DMS79 treated with DMSO at 0.1 percent for 48 hours (cell line): ENCODE measurements at places on chromosomes 12 and 14.

DNA sequence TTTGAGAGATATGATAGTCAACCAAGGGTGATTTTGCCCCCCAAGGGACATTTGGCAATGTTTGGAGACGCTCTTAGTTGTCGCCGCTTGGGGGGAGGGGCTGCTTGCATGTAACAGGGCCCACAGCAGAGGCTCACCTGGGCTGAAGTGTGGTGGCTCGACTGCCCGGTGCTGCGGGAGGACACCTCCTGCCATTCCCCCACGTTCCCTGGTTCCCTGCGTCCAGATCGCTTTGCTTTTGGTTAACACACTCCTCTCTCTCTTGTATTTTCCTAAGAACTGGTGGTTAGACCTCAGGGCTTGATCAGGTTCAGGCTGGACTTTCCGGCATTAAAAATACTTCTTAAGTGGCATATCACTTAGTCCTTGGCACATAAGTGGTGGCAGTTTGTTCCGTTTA, 18.9 kb downstream of the PPP2R5C start:
- DNase-seq = no peak

- DNase-seq = no peak
Observed at GRCh38 chr14:54572316-54572715, 5.4 kb downstream of the SAMD4A start.

- DNase-seq = peak; percentile 93
Observed at GRCh38 chr14:32073537-32074189, 3.4 kb upstream of the ARHGAP5 start.

DNA sequence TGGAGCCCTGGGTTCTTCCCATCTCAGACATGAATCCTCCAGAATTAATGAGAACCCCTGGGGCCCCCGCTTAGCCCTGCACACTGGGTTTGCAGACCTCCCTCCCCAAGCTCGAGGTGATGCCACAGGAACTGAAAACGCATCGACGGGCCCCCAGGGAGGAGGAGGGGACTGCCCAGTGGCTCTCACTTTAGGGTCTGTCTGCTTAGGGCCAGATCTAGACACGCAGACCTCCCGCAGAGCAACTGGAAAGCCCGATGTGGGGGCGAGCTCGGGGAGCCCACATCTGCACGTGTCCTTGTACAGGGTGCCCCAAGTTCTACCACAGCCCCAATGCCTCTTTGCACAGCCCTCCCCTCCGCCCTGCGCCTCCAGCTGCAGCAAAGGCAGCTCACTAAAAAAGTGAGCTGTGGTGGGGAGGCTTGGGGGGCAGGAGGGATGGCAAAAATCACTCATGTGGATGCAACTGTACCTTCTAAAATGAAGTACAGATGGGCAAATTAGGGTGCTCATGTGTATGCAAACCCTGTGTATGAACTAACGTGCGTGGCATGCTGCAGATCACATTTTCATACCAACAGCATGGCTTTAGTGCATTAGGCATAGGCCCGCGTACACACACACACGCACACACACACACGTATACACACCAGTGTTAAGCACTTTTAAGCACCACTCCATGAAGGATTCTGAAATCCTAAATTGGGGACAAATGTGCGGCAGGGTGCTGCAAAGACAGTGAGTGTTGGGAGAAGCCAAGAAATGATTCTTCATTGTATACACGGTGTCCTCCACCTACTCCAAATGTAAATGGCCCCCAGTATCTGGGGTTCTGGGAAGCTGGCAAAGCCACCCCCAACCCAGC, 99.9 kb upstream of the MAP1LC3B2 start:
- DNase-seq = no peak

DNA sequence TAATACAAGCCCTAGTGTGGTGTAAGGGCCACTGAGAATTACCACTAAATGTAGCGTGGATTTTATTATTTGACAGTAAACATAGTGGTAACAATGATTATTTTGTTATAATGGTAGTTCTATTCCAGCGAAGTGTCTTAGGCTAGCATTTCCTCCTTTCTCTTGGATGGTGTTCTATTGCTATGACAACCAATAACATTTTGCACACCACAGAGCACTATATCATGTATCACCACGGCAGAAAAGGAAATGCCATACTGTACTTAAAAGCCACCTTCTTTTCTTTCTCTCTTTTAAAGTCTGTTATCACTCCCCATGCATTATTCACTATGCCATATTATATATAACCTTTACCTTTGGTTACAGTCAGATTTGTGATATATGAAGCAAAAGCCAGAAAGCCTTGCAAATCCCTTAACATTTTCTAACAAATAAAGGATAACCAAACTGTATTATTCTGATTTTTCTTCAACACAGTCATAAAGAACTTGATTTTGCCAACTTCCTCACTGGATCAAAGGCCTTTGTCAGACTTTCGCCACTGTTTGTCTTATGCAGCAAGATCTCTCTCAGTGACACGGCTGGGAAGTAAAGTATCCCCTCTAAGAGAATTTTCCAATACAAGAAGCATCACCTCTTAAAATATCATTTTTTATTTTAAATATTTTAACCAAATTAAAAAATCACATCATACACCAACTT, 195.8 kb downstream of the FOXN3 start:
- DNase-seq = peak; percentile 76

GRCh38 chr14:70611216-70611615, 10.8 kb upstream of the MED6 start:
- no peak for DNase-seq

DNA sequence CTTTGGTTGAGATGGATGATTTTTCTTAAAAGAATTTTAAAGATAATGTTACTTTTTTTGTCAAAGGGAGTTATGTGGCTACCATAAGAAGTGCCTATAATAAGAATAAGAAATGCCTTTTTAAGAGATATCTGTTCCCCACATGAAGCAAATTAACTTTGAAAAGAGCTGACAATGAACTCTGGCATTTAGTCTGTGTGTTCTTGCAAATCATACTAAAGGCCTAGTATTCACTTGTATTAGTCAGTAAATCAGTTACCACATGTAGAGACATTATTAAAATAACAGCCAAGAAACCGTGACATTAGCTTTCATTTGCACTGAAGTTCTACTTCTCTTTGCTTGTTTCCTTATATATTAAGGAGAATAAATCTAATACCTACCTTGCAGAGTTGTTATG, 296.3 kb downstream of the CCDC91 start:
- DNase-seq = no peak

- no peak for DNase-seq
Observed at GRCh38 chr14:79708426-79709388, 502.6 kb downstream of the DIO2 start.

DNA sequence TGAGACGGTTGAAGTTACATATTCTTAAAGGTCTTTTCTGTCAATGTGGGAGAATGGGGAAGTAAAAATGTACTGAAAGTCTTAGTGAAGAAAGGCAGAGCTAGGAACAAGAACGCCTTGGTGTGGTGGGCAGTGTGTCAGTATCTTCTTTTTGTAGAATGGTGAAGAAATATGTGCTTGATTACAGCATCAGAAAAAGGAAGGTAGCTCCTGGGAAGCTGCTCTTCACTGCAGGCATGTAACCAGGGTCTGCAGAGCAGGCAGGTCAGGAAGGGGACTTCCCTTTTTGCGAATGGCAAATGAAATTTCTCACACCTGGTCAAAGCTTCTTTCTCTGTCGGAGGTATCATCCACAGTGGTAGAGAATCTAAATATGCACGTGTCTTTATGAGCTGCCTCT, 226.2 kb downstream of the ADAMTS20 start:
- no peak for DNase-seq

DNA sequence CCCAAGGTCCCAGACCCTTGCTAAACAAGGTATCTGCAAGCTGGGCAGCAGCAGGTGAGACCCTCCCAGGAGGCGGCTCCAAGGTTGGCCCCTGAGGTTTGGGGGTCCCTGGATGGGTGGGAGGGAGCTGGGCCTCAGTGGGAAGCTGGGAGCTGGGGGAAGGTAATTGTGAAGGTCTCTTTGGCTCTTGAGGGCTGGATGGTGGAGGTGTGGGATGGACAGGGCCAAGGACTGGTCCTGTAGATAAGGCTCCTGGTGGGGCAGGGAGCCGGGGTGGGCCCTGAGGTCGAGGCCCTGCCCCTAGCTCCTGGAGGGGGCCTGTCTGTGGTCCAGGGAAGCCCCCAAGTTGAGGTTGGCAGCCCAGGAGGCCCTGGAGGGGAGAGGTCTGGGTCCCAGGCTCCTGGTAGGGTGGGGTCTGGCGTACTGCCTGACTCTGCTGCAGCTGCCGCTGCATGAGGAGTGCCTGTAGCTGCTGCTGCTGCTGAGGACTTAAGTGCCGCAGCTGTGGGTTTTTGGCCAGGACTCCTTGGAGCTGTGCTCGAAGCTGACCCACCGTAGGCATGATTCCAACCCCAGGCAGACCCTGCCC, 13.1 kb upstream of the PRKAG1 start:
- DNase-seq = no peak

DNA sequence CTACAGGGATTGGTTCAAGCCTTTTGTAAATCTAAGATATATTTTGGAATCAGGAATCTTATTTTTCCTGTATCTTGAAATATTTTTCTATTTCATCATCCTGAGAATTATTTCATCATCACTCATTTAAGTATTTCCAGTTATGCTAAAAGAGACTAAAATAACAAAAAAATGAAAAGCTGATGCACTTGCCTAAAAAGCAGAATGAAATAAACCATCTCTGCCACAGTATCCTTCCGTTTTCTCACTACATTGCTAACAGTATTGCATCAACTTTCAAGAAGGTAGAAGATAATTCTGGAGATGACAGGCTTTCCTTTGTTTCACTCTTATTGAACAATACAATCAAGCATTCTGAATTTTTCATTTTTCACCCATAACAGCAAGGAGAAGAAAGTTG, 31.1 kb upstream of the EIF5 start:
- no peak for DNase-seq

DNA sequence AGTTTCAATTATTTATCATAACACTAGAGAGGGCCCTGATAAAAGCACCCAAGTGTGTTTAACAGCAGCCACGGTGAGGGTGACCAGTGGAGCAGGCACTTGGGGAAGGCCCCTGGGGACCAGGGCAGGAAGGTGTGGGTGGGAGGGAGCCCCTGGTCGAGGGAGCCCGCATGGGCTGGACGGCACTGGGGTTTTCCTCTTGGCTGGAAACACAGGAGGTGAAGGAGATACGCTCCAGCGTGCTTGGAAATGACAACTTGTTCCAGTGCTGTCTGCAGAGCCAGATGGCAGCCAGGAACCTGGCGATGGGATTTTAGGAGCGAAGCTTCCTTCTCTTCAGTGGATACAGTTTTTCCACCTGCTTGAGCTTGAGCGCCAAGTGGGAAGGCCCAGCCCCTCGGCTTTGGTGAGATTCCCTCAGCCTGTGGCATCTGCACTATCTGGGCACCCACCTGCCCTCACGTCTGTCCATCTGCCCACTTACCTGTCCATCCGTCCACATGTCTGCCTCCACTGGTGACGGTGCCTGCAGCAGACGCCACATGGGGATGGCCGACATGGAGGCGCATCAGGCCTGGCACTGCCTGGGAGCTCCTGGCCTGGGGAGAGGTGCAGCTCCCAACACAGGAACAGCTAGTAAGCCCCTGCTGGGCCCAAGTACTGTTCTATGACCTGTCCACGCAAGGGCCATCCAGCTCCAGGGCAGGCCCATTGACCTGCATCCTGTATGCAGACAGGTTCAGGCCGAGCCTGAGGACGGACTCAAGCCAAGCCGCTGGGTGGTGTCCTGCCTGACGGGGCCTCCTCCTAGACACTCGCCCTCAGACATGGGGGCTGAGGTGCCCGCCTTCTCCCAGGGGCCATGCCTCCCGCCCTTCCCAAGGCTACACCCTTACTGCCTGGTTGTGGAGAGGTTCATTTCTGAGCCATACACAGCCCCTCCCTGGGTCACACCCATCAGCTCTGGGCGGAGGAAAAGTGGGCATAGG, 192.2 kb upstream of the C14orf180 start:
- peak; percentile 79 for DNase-seq

GRCh38 chr12:96980991-96981414, 73.9 kb downstream of the NEDD1 start:
- no peak for DNase-seq

DNA sequence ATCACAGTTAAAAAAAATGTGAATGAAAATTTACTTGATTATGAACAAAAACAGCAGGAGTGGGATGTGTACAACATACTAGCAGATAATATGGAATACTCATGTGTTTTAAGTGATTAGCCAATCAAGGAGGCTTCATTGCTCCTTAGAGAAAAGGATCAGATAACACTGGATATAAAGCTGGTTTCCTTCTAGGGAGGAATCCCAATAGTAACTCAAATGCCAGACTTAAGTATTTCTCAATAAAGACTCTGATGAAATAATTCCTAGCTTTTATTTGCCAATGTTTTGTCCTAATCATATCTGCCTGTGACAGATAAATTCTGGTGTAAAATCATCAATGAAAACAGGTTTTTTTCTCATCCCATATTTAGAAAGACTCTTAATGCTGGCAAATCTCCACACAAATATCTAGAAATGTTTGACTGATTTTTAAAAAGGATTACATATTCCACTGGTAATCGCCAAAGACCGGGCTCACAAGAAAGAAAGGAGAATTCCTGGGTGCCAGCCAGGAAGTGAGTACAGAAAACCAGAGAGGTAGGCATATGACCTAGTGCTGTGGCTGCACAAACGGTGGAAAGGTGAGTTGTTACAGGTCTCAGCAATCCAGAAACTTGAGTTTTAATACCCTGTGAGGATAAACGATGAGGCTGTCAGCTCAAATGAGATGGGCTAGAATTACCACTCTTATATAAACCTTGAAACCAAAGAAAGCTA, 108.6 kb upstream of the TTC7B start:
- DNase-seq = no peak

DNA sequence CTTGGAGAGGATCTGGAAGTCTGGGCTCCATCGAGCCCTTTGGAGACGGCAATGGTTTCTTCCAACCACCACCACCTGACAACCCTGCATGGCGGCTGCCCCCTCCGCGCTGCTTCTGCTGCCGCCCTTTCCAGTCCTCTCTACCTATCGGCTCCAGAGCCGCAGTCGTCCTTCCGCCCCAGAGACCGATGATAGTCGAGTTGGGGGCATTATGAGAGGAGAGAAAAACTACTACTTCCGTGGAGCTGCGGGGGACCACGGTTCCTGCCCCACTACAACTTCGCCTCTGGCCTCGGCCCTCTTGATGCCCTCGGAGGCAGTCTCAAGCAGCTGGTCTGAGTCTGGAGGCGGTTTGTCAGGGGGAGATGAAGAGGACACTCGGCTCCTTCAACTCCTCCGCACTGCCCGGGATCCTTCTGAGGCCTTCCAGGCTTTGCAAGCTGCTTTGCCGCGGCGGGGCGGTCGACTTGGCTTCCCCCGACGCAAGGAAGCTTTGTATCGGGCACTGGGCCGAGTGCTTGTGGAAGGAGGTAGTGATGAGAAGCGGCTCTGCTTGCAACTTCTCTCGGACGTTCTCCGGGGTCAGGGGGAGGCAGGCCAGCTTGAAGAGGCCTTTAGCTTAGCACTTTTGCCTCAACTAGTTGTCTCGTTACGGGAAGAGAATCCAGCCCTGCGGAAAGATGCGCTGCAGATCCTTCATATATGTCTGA, 499 bp downstream of the TOGARAM1 start:
- peak; percentile 94 for DNase-seq

- DNase-seq = peak; percentile 16
Observed at GRCh38 chr12:52032446-52032803, 18.8 kb upstream of the NR4A1 start.

GRCh38 chr14:50892255-50892654, 20.4 kb downstream of the ABHD12B start:
- no peak for DNase-seq

GRCh38 chr12:127455347-127456265, 811.4 kb upstream of the TMEM132C start:
- peak; percentile 37 for DNase-seq
